ENCODE measurements at places on chromosomes 7 and 10.

DNA sequence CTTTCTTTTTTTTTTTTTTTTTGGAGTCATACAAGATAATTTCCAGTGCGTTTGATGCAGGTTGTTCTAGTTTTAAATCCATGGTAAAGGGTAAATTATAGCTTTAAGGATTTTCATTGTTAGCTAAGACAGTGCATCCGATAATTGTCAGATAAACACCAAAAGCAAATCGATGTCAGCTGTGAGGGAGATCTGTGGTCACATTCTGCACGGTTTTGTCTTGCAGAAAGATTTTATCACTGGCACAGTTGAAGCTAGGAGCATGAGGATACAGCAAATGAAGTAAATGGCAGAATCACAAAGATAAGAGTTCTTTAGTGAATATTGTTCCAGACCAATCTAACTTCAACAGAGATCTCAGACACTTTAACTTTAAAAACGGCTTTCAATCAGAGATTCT lies 648.8 kb upstream of the COBL start:
- no peak overlapping the region for H3K4me3 ChIP-seq
- no peaks in the 10 kb centered on the region for H3K27me3 ChIP-seq
- H3K4me1 ChIP-seq, result no peaks in the 10 kb centered on the region
- no peaks in the 10 kb centered on the region for H3K36me3 ChIP-seq
- no peak overlapping the region for H3K27ac ChIP-seq

DNA sequence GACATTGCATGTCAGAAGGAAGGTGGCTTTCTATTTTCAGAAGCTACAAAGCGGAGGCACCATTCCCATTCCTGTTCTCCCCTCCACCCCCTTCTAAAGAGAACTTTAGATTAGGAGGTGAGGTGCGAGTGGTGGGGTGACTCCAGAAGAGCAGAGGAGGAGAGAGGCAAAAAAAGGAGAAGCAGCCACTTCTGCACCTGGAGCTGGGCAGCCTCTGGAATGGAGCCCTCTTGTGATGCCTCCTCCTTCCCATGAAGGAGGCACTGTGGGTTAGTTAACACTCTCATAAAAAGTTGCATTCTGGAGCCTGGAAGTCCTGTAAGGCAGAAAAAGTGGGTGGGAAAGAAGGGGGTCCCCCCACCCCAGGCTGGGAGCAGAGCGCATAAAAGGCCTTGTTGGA lies 4.8 kb downstream of the PTF1A start:
- H3K27ac ChIP-seq, result no peak overlapping the region
- H3K4me1 ChIP-seq, result no peaks in the 10 kb centered on the region
- H3K27me3 ChIP-seq, result peaks cover 37% of the 10 kb centered on the region
- H3K4me3 ChIP-seq, result no peak overlapping the region
- no peak for DNase-seq

DNA sequence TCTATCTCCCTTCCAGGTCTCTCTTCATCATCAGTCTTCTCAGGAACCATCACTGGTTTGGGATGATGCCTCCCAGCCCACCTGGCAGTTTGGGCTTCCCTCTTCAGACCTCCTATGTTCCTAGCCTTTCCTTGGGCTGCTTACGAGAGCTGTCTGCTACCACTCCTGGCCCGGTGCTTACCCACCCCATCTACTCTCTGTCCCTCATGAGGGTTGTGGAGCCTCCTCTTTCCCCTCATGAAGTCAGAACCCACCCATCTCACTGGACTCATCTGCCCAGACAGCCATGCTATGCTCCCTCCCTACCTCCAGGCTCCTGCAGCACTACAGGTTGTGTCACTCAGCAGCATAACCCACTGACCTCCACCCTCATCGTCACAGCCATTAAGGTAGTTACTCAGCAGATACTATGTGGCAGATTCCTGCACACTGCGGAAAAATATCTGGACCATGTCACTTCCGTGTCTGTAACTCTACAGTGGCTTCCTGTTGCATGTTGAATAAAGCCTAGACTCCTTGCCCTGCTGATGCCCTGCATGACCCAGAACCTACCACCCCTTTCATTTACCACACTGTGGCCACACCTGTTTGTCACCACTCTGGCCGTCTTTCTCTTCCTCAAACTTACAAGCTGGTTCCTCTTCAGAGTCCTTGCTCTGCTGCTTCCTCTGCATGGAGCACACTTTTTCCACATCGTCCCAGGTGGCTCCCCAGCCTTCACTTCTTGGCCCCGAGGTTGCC lies 2.0 kb downstream of the DBNL start:
- peaks cover 1% of the 10 kb centered on the region for H3K36me3 ChIP-seq
- DNase-seq, result no peak
- H3K27me3 ChIP-seq, result no peaks in the 10 kb centered on the region
- peak overlapping the region; percentile 95 for H3K27ac ChIP-seq

DNA sequence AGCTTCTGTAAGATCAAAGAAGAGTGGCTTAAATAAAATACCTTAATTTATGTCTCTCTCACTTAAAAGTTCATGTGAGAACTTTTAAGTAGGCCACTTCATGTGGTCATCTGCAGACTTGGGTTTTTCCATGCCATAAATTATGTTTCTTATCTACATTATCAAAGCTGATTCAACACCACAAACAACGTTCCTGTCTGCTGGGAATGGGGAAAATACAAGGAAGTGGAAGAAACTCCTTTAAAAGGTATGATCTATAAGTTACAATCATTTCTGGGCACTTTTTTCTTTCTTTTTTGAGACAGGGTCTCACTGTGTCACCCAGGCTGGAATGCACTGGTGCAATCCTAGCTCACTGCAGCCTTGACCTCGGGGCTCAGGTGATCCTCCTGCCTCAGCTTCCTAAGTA lies 16.9 kb upstream of the OTUD1 start:
- no peaks in the 10 kb centered on the region for H3K36me3 ChIP-seq
- H3K4me3 ChIP-seq, result no peak overlapping the region
- DNase-seq, result no peak
- H3K27ac ChIP-seq, result no peak overlapping the region
- peaks cover 11% of the 10 kb centered on the region for H3K27me3 ChIP-seq

DNA sequence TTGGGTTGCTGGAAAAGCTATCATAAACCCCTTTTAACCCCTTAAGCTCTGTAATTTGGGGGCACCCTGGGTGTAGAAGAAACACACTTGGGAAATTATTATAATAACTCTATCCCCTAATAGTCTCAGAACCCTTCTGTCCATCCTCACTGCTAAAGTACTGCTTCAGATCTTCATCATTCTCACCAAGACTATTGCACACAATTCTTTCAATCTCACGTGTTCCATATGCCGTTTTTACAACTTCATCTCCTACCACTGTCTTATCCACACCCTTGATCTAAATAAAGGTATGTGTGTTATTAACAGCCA lies 15.8 kb downstream of the ANKRD22 start:
- H3K36me3 ChIP-seq, result no peaks in the 10 kb centered on the region
- peaks cover 24% of the 10 kb centered on the region for H3K4me1 ChIP-seq
- H3K4me3 ChIP-seq, result no peak overlapping the region
- DNase-seq, result no peak

DNA sequence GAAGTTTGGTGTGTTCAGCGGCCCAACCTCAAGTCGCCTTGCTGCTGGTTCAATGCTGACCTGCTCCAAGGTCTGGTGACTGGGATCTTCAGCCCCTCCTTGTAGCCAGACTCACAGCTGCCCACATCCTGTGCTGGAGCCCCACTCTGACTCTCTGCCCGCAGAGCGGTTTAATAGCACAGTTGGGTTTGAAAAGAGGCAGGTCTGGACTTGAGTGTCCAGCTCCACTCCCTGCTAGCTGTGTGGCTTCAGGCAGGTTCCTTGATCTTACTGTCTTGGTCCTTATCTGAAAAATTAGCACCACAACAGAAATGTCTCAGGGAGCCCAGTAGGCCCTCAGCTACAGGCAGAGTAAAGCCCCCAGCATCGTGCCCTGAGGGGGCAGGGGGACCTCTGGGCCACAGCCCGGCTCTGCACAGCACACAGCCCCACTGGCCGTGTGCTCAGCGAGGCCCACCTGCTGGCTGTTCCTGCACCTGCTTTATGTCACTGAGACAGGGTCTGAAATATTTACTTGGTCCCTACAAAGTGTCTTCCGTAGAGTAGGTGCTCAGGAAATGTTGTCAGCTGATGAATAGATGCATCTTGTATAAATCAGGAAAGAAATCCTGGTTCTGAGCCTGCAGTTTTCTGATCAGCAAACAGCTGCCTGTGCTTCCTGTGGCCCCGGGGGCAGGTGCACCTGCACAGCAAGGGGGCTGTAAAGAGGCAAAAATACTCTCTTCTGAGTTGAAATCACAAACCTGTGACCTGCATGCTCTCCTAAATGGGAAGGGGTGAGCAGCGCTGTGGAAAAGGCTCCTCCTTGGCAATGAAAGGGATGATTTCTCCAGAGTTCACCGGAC lies 155.5 kb downstream of the SVIL start:
- H3K4me1 ChIP-seq, result peaks cover 14% of the 10 kb centered on the region
- DNase-seq, result no peak
- no peaks in the 10 kb centered on the region for H3K36me3 ChIP-seq
- no peaks in the 10 kb centered on the region for H3K27me3 ChIP-seq
- peak overlapping the region; percentile 47 for H3K27ac ChIP-seq
- H3K4me3 ChIP-seq, result no peak overlapping the region

DNA sequence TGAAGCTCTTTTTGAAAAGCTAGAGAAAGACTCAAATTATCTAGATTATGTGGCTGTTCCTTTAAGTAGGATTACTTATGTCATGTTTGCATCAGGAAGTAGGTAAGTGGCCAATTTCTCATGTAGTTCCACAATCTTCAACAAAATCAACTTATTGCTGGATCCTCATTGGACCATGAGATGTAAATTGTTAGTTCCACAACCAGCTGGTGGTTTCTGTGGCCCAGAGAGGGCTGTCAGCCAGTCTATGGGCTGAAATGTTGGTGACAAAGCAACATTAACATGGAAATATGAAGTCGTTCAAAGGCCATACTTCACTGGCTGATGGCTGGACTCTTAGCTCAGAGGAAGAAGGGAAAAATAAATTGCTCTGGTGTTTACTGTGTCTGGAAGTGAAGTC lies 157.9 kb downstream of the PLXDC2 start:
- no peak for DNase-seq
- peaks cover 3% of the 10 kb centered on the region for H3K4me1 ChIP-seq
- H3K27me3 ChIP-seq, result no peaks in the 10 kb centered on the region
- H3K27ac ChIP-seq, result no peak overlapping the region

GRCh38 chr10:86673216-86673826 lies 5.0 kb downstream of the LDB3 start:
- DNase-seq, result no peak
- no peak overlapping the region for H3K27ac ChIP-seq
- no peaks in the 10 kb centered on the region for H3K4me1 ChIP-seq

DNA sequence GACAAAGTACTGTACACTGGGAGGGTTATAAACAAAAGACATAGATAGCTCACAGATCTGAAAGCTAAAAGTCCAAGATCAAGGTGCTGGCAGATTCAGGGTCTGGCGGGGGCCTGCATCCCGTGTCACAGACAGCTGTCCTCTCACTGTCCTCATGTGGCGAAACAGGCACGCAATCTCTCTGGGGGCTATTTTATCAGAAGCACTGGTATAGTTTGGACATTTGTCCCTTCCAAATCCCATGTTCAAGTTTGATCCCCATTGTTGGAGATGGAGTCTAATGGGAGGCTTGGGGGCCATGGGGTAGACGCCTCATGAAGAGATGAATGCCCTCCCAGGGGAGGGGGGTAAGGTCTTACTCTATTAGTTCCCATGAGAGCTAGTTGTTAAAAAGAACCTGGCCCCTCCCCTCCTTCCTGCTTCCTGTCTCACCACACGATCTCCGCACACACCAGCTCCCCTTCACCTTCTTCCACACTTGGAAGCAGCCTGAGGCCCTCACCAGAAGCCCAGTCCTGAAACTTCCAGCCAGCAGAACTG lies 72.5 kb upstream of the UCN3 start:
- H3K27ac ChIP-seq, result peak overlapping the region; percentile 100
- H3K36me3 ChIP-seq, result no peaks in the 10 kb centered on the region
- no peaks in the 10 kb centered on the region for H3K27me3 ChIP-seq
- peak overlapping the region; percentile 93 for H3K4me3 ChIP-seq
- no peak for DNase-seq
- peaks cover 57% of the 10 kb centered on the region for H3K4me1 ChIP-seq

DNA sequence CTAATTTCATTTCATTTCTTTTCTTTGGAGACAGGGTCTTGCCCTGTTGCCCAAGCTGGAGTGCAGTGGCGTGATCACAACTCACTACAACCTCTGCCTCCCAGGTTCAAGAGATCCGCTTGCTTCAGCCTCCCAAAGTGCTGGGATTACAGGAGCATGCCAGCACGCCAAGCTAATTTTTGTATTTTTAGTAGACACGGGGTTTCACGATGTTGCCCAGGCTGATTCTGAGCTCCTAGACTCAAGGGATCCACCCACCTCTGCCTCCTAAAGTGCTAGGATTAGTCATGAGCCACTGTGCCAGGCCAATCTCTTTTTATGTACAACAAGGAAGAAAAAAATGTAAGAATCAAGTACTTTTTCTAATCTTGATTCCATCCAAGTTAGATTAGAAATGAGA lies 10.7 kb upstream of the KMT2E start:
- no peaks in the 10 kb centered on the region for H3K36me3 ChIP-seq
- peaks cover 88% of the 10 kb centered on the region for H3K4me1 ChIP-seq
- peak overlapping the region; percentile 89 for H3K27ac ChIP-seq

- no peak overlapping the region for H3K4me3 ChIP-seq
- no peak for DNase-seq
- no peaks in the 10 kb centered on the region for H3K27me3 ChIP-seq
- H3K27ac ChIP-seq, result no peak overlapping the region
Measured at GRCh38 chr10:112637901-112638300, 190.9 kb downstream of the VTI1A start.

- DNase-seq, result no peak
- no peaks in the 10 kb centered on the region for H3K36me3 ChIP-seq
- H3K27me3 ChIP-seq, result peaks cover 8% of the 10 kb centered on the region
- peaks cover 70% of the 10 kb centered on the region for H3K4me1 ChIP-seq
- H3K4me3 ChIP-seq, result peak overlapping the region; percentile 97
Measured at GRCh38 chr7:22819476-22819875, 3.2 kb downstream of the TOMM7 start.

DNA sequence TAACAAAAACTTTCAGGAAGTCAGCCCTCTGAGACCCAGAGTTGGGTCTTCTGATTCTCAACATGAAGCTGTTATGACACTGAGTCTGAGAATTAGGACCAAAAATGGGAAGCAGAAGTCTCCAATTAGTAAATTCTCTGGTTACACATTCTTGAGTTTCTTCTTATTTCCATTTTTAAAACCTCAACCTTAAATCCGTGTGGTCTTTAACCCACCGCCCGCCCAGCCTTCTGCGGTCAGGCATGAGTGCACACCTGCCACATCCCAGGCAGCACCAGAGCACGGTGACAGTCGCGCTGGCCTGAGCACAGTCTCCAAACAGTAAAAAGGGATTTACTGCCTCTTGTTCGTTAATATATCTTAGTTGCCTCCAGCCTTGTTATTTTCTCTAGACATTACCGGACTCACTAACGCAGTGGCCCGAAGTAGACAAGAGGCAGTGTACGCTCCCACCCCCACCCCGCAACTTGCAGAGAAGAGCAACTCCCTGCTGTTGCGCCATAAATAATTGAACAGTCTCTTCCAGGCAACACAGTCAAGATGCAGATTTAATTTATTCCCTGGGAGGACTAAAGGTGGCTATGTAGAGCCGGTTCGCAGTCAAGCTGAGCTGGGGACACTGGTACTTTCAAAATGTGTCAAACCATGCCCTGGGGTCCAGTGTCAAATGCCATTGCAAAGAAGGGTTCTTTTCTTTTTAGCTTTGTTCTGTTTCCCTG lies 147.0 kb upstream of the CELF2 start:
- H3K36me3 ChIP-seq, result no peaks in the 10 kb centered on the region
- H3K27me3 ChIP-seq, result peaks cover 9% of the 10 kb centered on the region
- H3K27ac ChIP-seq, result no peak overlapping the region
- DNase-seq, result no peak

- no peaks in the 10 kb centered on the region for H3K36me3 ChIP-seq
- H3K4me1 ChIP-seq, result no peaks in the 10 kb centered on the region
- H3K27me3 ChIP-seq, result peaks cover 14% of the 10 kb centered on the region
- no peak overlapping the region for H3K4me3 ChIP-seq
- no peak overlapping the region for H3K27ac ChIP-seq
- no peak for DNase-seq
Measured at GRCh38 chr7:25795824-25796235, 356.2 kb upstream of the NFE2L3 start.

Data from naive thymus-derived CD8-positive, alpha-beta T cell (primary cell).